ENCODE measurements at places on chromosomes 7 and 10. TPM values are rescaled to one million over a fixed set of nuclear protein-coding genes. Genes with fewer than 3 reads are reported as not detected.

DNA sequence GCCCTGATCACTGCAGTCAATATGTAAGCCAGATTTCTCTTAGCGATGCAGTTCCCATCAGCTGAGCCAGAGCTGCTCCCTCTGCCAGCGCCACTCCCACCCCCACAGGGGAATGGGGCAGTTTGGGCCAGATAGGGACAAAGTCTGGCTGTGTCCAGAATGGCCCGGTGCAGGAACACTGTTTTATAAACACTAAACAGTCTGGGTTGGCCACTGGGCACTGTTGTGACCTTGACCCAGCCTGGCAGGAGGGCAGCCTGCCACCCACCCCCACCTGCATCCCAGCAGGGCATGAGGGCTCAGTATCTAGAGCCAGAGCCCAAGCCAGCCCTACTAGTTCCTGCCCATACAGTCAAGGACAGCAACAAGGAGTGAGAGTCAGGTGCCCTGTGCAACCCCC, 1.3 kb downstream of the OGDHL start:
- DNase-seq = no peak

- DNase-seq = peak; percentile 88
Measured at GRCh38 chr10:31318382-31318853, 598 bp upstream of the ZEB1 start.

DNA sequence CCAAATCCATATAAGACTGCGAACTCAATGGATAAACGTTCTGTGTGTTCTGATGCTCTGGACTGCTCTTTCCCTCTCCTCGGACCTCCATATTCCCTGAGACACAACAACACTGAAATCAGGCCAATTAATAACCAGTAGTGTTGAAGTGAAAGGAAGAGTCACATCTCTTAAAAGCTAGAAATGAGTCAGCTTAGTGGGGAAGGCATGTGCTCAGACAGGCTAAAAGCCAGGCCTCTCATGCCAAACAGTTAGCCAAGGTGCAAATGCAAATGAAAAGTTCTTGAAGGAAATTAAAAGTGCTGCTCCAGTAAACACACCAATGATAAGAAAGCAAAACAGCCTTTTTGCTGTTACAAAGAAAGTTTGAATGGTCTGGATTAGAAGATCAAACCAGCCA, 29.3 kb downstream of the TNS3 start:
- DNase-seq = peak; percentile 77

SPDYE16 gene
- not detected for total RNA-seq

DNA sequence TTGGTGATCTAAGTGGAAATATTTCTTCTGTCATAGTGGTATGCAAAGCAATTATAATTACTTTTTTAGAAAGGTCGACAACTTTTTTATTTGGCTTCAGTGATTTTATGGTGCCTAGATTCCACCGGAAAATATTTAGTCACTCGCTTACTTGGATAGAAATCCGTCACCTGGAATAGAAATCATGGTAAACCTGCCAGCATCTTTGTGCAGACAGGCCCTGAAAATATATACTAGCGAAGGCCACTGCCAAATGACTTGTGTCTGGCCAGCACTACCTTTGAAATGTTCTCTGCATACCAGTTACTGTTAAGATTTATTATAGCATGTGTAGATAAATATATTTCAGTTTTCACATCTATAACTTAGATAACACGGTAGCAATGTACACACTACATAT, 226.4 kb downstream of the AGMO start:
- no peak for DNase-seq

- peak; percentile 97 for DNase-seq
Measured at GRCh38 chr7:36034020-36034419, 119.0 kb upstream of the EEPD1 start.

DNA sequence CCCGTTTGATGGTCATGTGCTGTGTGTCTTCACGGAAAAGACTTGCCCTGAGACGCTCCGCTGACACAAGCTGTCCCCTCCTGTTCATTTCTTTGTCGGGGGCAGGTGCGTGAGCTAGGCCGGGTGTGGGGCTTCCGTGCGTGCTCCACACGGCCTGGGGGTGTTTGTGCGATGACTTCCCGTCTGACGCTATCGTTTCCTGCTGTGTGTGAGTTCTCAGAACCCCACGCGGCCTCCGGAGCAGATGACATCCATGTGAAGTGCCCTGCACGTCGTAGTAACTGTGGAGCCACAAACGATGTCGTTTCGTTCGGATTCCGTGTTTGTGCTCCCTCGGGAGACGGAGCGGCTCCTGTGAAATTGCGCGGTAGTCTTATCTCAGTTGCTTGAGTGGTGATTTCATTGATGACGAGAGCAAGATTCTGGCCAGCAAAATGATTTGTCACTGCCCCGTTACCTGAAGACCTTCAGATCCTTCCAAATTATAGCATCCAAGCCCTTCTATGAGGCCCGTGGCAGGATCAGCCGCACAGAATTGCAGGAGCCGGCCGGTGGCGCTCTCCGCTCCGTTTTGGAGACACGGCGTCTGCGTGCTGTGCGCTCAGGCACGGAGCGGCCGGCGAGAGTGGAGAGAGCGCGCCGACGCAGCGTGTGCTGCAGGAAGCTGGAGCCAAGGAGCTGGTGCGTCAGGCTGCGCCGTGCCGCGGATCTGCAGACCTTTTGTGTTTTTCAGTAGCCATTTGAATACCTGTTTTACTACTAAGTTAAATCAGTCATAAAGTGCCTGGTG, 94.9 kb downstream of the NKX6-2 start:
- no peak for DNase-seq

Data from RPMI7951 (cell line).